AG04450 (cell line): ENCODE measurements at places on chromosomes 2 and 18.

DNA sequence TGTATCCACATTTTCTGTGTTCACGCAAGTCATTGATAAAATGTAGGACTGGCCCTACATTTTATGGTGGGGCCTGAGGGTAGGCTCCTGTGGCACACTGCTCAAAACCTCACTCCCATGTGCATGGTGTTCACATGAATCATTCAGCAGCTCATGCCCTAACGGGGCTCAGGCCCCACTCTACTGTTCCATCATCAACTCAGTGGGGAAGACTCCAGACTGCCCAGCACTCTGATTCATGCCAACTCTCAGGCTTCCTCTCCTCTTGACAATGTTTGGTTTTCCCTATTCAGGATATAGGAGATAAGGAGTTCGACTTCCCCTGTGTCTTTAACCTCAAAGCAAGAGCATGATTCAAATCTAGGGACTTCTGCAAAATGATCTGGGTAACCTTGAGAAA is 92.0 kb upstream of the BOD1L2 start:
- no peak for DNase-seq

GRCh38 chr2:188604579-188604978 is 312.9 kb downstream of the GULP1 start:
- DNase-seq = no peak

- DNase-seq = no peak
These were observed 814.8 kb downstream of the KCNJ3 start for GRCh38 chr2:155513248-155513647.

- DNase-seq = no peak
These were observed 4.5 kb downstream of the ANKRD39 start for GRCh38 chr2:96853321-96853720.

- DNase-seq = no peak
These were observed 1.7 kb downstream of the RTN4 start for GRCh38 chr2:55048508-55049042.

DNA sequence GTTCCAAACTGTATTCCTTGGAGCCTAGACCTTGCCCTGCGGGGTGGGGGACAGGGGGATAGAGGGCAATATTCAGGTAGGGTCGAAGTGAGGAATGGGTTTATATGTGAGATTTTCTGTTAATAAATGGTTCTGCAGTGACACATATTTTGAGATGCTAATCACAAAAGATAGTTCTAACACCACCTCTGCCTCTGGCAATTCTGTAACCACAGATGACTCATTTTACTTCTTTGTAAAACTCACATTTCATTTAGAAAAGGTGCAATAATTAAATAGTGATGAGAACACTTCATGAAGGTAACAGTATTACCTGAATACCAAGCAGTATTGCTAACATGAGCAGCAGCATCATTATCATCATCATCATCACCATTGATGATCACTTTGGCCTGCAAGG is 306.6 kb downstream of the SUCLG1 start:
- no peak for DNase-seq

DNA sequence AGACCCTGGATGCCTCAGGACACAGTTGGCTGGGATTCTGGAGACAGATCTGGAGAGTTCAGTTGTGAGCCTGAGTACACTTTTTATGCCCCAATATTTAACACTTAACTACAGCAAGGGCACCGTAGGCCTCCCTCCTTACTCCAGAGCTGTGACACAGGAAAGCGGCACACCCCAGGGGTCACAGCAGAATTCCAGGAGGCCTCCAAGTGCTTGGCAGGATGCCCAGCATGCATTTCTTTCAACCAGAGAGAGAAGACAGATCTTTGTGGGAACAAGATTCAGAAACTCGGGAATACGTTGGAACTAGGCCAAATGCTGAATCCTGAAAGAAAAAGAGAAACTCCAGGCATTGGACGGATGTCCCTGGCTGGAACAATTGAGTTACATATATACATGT is 199.2 kb upstream of the NT5C1B start:
- DNase-seq = no peak

DNA sequence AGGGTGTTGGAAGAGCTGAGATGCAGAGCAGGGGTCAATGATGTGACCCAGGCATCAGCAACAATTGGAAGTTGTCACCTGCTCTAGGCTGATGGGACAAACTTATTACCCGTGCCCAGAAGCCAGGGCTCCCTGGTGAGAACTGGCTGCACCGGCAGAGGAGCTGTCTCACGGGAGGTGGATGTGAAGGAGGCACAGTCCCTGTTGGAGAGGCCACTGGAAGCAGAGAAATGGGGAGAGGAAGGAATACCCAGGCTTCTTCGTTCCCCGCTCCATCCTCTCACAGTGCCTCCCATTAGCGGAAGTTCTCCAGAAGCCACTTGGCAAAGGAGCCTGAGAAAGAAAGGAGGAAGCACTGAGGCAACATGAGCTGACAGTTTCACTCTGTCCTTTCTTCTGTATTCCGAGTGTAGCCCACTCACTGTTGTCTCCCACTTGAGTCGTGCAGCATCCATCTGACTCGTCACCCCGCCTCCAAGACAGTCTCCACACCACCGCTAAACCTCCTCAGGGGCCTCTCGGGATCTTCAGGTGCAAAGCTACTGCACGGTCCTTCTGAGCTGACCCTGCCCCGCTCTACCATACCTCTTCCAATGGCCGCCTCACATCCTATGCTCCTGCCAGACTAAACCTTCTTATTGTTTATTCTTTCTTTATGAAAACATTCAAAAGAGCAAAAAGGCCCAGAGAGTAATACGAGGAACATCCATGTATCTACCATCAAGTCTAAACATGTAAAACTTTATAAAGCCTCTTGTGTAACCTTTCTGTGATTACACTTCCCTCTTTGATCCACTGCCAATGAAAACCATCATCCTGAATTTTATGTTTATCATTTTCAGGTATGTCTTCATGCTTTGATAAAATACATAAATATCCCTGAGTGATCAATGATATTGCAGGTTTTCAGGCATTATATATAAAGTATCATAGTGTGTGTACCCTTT is 19.1 kb upstream of the AFTPH start:
- no peak for DNase-seq

- DNase-seq = no peak
These were observed 24.5 kb downstream of the MAL start for GRCh38 chr2:95049961-95050360.

DNA sequence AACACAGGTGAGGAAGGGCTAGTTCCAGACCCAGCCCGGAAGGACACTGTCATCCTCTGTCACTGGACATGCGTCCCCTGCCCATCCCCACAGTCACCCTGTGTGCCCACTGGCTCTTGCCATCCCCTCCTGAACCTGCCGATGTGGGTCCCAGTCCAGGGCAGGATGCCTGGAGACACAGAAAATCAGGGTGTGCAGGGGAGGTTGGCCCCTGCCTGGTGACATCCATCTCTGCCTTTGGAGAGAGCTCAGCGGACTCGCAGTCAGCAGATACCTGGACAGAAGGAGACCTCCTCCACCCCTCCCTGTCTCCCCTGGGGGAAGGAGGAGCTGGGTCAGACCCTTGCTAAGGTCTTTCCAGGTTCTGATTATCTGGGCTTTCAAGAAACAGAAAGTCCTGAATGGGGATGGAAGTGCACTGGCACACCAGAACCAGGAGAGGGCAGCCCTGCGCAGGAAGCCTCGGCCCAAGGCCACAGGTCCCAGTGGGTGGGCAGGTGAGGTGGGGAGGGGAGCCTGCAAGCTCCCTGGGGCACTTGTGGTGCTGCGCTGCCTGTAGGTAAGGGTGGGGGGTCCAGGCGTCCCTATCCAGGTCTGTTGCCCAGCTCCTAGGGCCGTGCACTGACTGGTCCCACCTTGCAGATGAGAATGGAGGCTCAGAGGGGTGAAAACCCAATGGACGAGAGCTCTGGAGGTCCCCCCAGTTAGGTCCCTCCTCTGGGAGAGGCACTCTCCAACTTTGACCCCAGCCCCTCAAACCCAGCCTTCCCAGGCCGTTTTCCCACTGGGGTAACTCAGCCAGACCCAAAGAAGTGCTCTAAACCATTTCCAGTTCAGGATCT is 9.7 kb upstream of the OTOS start:
- no peak for DNase-seq

GRCh38 chr2:225615514-225615913 is 216.0 kb downstream of the NYAP2 start:
- DNase-seq = no peak

GRCh38 chr2:37307500-37307899 is 17.1 kb downstream of the PRKD3 start:
- no peak for DNase-seq

GRCh38 chr18:60471652-60472051 is 99.1 kb upstream of the MC4R start:
- DNase-seq = no peak

- no peak for DNase-seq
These were observed 99.1 kb downstream of the NRP2 start for GRCh38 chr2:205781244-205781931.

DNA sequence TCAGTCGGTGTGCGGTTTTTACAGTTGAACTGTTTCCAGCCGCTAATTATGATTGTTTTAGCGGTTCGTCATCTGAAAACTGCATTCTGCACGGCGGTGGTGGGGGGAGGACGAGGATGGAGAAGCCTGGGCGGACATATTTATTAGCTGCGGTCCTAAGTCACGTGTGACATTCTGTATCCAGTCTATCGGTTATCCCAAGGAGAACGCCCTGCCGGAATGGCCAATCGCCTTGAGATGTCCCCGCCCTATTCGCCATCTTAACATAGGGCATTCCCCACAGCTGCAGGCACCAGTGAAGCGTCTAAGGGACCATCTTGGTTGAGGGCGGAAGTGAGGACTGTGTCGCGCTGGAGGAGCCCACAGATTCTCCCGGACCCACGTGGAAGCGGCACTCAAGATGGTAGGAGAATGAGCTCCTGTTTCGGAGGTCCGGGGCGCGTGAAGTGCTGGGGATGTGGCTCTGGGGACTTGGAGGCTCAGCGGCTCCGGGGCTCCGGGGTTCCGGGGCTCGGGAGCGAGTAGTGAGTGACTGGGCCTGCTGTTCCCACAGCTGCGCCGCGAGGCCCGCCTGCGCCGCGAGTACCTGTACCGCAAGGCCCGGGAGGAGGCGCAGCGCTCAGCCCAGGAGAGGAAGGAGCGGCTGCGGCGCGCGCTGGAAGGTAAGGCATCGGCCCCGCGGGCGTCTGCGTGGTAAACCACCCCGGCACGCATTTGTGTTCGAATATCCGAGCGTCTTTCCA is at the start of gene IMP4:
TSS of gene IMP4 (plus strand) at position 365 of the 743 bp plus-strand sequence. CDS start at position 401, 36 bp downstream.
- DNase-seq = peak; percentile 98

DNA sequence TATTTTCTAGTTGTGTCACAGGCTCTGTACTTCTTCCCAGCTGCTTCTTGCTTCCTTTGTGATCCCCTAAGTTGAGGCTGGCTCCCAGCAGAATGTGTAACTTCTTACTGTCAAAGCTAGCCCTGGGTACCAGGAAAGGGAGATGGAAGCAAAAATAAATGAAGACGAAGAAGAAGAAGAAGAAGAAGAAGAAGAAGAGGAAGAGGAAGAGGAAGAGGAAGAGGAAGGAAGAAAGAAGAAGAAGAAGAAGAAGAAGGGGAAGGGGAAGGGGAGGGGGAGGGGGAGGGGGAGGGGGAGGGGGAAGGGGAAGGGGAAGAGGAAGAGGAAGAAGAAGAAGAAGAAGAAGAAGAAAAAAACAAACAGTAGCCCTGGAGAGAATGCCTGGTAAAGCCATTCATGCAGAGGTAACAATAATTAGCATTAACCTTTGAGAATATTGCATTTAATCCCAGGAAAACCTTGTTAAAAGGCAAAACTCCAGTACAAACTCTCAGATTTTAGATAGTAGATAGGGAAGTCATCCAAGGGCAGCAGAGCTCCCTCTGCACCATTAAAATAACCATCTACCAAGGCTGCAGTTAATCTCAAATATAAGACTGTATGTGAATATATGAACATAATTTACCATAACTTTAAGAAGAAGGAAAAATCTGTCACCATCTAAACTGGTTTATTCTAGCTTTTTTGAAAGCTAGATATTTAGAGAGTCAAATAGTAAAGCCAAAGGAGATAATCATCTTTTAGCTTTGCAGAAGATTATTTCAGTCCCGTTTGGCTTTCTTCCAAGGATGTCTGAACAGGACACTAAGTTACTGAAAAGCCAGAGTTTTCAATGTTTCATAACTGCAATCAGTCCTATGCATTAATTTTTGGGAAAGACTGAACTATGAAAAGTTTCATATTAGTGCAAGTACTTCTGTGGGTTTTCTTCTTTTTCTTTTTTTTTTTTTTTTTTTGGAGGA is 44.3 kb upstream of the FBXO11 start:
- DNase-seq = no peak

DNA sequence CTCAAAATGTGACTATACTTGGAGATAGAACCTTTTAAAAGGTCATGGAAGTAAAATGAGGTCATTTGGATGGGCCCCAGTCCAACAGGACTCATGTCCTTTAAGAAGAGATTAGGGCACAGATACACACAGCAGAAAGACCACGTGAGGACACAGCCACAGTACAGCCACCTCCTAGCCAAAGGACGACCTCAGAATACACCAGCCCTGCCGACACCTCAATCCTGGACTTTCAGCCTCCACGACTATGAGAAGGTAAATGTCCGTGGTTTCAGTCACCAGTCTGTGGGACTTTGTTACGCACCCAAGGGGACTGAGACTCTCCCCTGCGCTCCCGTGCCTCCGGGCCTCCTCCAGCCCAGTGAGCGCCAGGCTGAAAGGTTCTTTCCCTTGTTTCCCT is 30.2 kb upstream of the HPCAL1 start:
- DNase-seq = no peak

DNA sequence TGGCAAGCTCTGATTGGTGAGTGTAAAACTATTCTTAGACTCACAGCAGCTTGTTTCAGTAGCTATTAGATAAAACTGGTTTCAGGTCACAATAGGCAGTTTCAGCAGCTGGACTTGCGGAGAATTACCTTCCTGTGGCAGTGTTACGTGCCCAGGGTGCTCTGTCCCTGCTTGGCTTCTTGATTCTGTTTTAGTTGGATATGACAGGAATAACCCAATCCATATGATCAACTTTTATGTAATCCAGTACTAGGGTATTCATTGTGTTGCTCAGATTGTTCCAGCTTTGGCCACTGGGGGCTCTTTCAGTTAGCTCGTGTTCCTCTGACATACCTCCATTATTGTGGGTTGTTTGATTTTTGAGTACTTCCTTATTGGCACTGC is 43.1 kb downstream of the INPP4A start:
- no peak for DNase-seq

DNA sequence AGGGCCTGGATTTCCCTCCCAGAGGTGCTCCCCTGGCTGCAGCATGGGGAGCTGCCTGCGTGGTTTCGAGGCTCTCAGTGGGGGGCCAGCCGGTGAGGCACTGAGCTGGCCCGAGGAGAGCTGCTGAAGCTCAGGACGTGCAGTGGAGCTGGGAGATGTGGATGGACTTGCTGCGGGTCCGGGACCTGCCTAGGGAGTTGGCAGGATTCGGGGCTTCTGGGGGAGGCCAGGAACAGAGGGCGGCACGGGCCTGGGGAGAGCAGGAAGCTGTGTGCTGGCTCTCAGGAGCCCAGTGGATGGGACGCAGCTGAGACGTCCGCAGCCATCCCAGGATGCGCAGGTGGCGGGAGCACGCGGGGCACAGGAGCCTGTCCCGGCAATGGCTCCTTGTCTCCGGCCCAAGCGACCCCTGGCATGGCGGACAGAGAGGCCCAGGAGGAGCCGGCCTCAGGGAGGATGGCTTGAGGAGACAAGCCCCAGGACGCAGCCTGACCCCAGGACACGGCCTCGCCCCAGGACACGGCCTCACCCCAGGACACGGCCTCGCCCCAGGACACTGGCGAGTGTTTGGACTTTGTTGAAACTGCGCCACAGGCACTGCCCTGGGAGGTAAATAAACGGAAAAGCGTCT is 116.1 kb downstream of the NFATC1 start:
- DNase-seq = no peak
